ENCODE measurements at places on chromosomes 1 and 21.

GRCh38 chr1:55813618-55814017, 598.5 kb upstream of the USP24 start:
- no peak for DNase-seq

DNA sequence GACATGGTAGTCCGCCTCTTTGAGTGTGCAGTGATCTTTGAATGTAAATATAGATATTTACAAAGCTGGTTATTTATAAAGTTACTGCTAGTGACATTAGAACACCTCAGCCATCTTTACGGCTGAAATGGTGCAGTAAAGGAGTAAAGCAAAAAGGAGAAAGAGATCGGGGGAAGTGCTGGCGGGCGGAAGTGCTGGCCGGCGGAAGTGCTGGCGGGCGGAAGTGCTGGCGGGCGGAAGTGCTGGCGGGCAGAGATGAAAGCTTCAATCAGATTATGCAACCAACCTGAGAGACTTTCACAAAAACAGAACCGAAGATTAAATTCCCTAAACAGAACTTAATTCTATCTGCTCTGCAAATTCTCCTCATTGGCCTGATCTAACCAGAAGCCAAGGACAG, 1.4 kb upstream of the OR14A16 start:
- no peak for DNase-seq

- no peak for DNase-seq
These were observed 11.6 kb upstream of the AKR7A3 start for GRCh38 chr1:19300211-19300610.

- no peak for DNase-seq
These were observed 117.1 kb upstream of the IPO9 start for GRCh38 chr1:201711811-201712210.

DNA sequence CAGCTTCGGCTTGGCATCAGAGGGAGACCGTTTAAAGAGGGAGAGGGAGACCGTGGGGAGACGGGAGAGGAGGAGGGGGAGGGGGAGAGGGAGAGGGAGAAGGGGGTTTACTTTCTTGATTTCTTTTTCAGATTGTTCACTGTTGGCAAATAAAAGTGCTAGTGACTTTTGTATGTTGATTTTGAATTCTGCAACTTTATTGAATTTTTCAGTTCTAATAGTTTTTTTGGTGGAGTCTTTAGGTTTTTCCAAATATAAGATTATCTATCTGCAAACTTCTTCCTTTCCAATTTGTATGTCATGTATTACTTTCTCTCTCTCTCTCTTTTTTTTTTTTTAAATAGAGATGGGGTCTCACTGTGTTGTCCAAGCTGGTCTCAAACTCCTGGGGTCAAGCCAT, 104.0 kb downstream of the PPP1R12B start:
- DNase-seq = no peak

GRCh38 chr1:2570332-2570731, 14.2 kb downstream of the TNFRSF14 start:
- DNase-seq = no peak

DNA sequence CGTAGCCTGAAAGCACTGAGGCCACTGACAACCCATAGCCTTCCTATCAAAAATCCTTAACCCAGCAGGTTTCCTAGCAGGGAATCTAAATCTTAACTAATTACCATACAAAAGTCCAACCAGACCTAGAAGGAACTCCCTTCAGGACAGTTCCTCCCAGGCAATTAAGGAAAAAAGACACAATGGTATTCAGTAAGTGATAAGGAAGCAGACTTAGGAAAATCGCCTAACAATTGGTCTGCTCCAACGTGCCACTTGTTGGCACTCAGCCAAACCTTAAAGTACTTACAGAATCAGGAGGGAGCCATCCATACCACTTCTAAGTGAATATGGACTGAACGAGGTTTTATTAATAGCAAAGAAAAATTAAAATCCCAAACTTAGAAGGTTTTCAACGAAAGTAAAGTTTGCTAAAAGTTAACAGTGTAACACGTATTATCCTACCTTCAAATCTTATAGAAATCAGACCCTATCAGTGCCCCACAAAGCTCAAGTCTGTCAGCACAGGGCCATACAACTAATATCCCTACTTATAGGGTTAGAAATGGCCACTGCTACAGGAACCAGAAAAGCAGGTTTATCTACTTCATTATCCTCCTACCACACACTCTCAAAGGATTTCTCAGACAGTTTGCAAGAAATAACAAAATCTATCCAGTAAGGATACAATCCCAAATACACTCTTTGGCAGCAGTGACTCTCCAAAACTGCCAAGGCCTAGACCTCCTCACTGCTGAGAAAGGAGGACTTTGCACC, 29.0 kb downstream of the SPATA6 start:
- no peak for DNase-seq

DNA sequence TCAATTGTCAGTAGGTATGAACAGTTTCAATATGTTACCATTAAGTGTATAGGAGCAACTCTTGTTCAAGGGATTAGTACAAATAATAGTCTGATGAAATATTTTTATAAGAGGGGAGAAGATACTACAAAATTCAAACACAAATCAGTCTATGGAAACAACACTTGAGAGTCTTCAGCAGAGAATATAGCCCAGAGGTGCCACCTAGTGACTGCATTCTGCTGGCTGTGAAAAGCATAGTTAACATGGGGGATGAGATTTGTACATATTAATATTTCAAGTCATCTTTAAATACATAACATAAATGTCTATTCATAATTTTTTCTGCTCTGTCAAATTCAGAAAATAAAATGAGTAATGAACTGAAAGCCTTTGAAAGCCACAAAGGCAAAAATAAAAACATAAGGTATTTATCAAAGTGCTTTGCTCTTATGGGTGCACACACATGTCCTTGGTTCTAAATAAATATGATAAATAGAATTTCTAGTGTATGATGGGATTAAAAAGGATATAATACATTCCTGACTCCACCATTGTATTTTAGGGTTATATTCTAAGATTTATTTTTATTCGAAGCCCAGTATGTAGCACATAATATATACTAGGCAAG, 440.9 kb upstream of the ZRANB2 start:
- DNase-seq = peak; percentile 53

DNA sequence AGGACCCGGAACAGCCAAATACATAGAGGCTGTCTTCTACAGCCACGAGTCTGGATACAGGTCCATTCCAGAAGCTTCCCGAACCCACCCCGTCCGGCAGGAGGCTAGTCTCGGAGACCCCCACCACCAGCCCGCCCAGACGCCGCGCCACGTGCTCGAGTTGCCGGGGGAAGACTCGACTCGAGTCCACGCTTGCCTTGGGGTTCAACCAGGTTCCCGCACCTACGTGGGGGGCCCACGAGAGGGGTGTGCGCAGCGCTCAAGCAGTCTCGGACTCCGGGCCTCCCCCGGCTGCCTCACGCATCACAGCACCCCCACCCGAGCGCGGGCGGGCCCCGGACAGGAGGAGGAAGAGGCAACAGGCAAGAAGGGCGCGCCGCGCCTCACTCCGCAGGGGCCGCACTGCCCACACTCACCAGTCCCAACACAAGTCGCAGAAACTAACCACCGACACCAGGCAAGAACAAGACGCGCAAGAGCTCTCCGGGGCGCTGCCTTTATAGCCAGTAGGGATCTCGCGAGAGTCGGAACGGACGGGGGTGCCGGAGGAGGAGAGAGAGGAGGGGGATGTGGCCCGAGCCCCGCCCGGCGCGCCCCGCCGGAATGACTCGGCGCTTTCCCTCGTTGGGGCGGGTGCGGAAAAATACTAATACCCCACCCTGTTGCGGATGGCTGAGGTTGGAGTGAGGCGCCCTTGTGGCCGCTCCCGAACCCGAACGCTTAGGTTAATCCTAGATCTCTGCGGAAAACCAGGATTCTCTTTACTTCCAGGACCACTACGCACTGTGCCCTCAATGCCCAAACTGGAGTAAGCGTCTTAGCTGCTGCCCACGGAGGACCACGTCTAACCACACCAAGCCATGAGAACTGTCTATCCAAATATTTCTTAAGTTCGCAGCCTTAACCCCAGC, at the start of gene PRDX1:
Gene PRDX1, minus strand, starts transcription at position 472 of the 911 bp plus-strand sequence. CDS start 2,841 bp downstream, outside the sequence.
- peak; percentile 76 for DNase-seq

DNA sequence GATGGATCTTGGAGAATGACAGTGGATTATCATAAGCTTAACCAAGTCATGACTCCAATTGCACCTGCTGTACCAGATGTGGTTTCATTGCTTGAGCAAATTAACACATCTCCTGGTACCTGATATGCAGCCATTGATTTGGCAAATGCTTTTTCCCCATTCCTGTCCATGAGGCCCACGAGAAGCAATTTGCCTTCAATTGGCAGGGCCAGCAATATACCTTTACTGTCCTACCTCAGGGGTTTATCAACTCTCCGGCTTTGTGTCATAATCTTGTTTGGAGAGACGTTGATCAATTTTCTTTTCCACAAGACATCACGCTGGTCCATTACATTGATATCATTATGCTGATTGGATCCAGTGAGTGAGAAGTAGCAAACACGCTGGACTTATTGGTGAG, 20.1 kb downstream of the ZNF691 start:
- DNase-seq = no peak

DNA sequence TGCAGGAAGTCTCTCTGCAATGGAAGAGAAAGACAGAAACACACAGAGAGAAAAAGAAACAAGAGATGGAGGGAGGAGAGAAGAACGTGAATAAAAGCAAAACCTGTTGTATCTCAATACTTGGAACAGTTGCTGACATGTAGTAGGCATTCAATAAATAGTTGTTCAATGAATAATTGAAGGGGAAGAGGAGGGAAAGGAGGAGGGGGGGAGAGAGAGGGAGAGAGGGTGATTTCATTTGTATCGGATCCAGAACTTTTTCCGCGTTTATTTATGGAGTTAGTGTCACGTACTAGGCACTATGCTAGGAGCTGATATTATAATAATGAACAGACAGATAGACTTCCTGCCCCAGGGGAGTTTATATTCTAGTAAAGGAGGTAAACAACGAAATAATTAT, 144.1 kb downstream of the OMA1 start:
- DNase-seq = no peak

GRCh38 chr1:4023678-4024077, 123.6 kb upstream of the C1orf174 start:
- no peak for DNase-seq

- no peak for DNase-seq
These were observed 235.9 kb downstream of the FAM72C start for GRCh38 chr1:143735764-143736461.

GRCh38 chr1:184895086-184895485, 79.2 kb downstream of the NIBAN1 start:
- DNase-seq = no peak

- DNase-seq = no peak
These were observed 196.2 kb upstream of the USP25 start for GRCh38 chr21:15533618-15534017.

- DNase-seq = no peak
These were observed 122.2 kb downstream of the CCDC185 start for GRCh38 chr1:223515421-223515820.

DNA sequence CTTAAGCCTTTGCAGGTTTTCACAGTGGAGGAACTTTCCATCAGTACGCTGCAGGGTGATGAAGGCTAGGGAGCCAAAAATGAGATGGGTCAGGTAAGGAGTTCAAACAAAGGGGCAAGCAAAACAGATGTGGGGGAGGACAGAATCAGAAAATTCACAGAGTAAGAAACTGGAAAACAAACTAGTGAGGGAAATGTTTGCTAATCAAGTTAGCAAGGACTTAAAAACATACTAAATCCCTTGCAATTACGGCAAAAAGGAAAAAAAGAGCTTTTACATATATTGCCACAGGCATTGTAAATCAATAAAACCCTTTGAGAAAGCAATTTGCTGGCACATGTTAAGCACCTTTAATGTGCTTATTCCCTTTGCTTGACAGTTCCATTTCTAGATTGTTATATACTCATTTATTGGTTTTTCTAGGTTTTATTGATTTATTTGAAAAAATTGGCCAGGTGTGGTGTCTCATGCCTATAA, 45.8 kb upstream of the SERBP1 start:
- no peak for DNase-seq

DNA sequence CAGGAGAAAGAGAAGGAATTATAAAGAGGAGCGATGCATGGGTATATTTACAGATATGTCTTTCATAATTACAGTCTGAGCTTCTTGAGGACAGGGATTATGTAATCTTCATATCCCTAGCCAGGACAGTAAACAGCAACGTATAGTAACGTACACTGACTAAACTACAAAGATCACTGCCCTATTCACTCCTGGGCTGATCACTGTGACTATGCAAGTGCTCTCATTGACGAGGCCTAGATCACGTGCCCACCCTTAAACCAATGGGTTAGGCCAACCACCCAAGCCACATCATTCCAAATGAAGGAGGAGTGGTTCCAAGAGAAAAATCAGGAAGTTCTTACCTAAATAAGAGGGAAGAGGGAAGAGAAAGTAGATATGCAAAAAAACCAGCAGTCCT, 18.5 kb downstream of the PIK3R3 start:
- DNase-seq = no peak

DNA sequence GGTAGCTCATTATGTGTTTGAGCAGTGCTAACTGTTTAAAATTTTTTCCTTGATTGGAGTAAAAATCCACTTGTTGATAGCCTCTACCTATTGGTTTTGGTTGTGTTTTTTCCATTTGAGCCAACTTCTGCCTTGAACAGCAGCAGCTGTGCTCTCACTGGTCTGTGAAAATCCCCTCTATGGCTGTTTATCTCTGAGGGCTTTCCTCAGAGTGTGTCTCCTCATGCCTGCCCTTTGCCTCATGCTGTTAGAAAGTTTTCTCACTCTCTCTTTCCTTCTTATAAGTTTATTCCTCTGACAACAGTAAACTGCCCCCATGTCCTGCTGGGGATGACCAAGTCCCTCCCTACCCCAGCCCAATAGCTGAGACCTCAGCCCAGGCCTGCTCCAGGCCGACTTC, 14.1 kb downstream of the REG4 start:
- no peak for DNase-seq

DNA sequence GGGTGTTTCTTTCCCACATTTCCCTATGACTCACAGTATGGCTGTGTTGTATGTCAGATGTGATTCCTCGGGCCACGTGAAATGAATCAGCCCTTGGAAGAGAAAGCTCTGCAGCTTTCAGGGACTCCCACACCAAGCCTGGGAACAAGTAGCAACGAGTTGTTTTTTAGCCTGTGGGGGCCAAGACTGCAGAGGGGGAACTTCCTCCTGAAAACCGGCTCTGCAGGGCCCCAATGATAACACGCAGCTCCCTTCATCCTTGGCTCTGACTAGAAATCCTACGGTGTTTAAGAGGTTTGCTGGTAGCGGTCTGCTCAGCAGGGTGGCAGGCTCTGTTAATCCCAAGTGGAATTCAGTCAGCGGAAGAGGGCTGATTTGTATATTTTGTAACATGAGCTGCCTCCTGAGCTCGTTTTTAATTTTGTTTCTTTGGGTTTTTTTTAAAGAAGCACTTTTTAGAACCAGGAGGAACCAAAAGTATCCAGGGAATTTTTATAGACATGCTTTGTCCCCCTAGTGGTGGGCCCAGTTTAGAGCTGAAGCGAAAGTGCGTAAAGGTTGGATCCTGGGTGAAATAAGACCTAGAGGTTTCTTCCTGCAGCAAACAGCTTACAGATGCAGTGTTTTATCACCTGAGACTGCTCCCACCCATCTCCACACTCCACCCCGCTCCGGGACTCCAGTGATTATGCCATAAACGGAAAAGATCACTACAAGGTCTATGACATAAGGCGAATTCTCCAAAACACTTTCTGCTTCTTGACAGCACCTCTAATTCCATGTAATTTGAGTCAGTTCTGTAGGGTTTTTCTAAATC, 48.8 kb downstream of the LAMC2 start:
- peak; percentile 91 for DNase-seq

Measured in SK-N-MC (cell line).